CD4-positive, alpha-beta T cell treated with Interleukin-21 for 1 hour (primary cell): ENCODE measurements at places on chromosomes 2 and 18.

DNA sequence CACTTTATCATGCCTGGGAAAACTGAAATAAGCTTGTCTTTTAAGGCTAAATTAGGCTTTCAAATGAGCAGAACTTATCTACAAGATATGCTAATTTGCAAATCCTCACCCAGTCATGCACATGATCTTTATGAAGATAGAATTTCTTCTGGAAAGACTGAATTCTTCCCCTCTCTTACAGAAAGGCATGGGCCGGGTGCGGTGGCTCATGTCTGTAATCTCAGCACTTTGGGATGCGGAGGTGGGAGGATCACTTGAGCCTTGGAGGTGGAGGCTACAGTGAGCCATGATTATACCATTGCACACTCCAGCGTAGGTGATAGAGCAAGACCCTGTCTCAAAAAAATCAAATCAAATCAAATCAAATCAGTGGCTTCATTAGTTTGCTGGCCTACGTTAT, 11.7 kb upstream of the FOXI3 start:
- no peak for DNase-seq

DNA sequence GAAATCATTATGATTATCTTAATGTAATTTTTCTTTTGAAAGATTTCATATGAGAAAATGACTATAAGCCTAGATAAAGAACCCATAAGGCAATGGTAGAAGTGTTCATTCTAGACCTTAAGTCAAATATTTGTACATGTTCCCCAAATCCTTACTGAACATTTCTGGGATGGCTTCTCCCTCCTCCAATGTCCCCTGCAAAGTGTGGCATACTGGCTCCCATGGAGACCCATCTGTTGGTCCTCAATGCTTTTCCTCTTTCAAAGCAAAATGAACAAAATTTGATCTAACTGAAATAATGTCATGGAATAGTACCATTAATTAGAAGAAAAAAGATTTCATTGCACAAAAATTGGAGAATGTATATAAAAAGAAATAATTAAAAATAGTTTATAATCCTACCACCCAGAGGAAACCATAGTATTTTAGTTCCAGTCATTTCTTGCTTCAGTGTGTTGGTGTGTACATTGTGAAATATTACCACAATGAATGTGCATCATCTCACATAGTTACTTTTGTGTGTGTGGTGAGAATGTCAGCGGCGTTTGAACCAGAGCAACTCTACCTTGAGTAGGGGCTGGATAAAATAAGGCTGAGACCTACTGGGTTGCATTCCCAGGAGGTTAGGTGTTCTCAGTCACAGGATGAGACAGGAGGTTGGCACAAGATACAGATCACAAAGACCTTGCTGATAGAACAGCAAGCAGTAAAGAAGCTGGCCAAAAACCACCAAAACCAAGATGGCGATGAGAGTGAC, 181.3 kb downstream of the UXS1 start:
- DNase-seq = no peak

GRCh38 chr2:206004004-206004693, 81.8 kb downstream of the INO80D start:
- DNase-seq = no peak

GRCh38 chr2:231037202-231037730, at the start of gene C2orf72:
Gene C2orf72, plus strand, starts transcription at chr2:231037523. Its CDS starts 43 bp downstream, at chr2:231037566.
- no peak for DNase-seq

GRCh38 chr2:9959262-9959661, 7.8 kb downstream of the GRHL1 start:
- no peak for DNase-seq

GRCh38 chr2:42050010-42050702, 2.3 kb downstream of the PKDCC start:
- no peak for DNase-seq

GRCh38 chr2:1935476-1935875, 191.2 kb upstream of the PXDN start:
- no peak for DNase-seq

- DNase-seq = no peak
These were observed 49.4 kb downstream of the SMAD7 start for GRCh38 chr18:48901145-48902022.
